ENCODE measurements at places on chromosomes 13 and 19.

DNA sequence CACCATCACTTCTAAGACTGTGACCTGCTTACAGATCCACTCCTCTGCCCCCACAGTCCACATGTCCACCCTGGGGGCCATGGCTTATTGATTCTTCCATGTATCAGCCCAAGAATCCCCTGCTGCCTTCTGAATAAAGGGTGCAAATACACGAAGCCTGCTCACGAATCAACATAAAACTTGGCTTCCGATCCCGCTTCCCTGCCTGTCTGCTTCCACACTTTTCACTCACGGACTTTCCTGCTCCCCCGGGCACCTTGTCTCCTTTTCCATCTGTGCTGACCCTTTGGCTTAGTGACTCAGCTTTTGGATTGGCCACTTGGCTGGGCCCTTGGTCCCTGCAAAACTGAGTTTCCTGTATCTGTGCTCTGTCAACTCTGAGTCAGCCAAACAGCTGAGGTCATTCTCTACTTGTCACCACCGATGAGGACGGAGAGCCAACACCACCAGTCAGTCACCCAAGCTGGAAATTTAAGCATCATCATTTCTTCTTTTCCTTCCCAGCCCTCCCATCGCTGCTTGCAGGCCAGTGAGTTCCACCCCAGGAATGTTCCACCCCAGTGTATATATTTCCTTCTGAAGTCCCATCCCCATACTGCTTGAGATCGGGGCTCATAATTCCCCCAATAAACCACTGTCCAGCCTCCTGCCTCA, 11.4 kb upstream of the USP12 start:
- DNase-seq: no peak

DNA sequence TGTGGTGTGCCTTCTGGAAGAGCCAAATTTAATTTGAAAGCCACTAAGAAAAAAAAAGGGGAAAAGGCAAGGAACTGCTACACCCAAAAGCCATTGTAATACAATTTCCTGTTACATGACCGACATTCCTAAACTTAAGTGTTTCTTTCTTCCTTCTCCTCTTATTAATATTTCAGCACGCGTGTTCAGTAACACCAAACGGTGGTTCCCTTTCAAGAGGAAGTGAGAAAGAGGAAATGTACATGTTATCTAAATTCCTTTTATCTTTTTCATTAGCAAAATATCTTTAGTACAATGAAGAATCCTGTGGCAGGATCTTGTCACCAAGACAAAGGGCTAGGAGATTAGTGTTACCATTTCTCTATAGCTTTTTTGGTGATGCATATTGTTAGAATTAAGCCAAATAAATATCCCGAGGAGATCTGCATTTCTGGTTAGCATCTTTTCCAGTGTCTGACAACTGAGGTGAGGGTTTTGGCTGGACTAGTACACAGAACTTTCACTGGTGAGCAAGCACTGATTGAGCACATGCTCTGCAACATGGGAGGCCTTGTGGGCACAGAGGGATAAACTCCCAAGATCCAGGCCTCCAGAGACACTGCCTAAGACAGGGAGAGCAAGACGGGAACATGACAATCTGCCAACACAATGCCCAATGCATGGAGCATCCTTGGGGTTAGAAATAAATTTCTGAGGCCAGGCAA, 22.1 kb downstream of the LATS2 start:
- DNase-seq: no peak

GRCh38 chr19:52176574-52176973, 5.2 kb upstream of the ZNF836 start:
- DNase-seq: no peak

GRCh38 chr13:40275636-40276035, 390.8 kb downstream of the FOXO1 start:
- no peak for DNase-seq

DNA sequence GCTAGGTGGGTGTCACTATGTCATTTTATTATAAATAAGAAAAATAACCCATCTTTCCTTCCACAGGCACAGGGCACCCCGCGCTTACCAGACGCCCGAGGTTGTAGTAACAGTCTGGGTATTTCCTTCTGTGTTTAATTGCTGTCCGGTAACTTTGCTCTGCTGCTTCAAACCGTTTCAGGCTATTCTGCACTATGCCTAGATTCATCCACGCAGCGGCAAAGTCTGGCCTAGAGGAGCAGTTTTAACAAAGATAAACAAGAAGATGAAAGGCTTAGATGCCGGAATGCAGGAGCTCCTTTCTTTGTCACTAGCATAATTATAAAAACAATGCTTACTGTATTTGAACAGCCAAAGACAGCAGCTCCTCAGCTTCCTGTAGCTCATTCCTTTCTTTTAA, 36.9 kb upstream of the GGACT start:
- DNase-seq: no peak

DNA sequence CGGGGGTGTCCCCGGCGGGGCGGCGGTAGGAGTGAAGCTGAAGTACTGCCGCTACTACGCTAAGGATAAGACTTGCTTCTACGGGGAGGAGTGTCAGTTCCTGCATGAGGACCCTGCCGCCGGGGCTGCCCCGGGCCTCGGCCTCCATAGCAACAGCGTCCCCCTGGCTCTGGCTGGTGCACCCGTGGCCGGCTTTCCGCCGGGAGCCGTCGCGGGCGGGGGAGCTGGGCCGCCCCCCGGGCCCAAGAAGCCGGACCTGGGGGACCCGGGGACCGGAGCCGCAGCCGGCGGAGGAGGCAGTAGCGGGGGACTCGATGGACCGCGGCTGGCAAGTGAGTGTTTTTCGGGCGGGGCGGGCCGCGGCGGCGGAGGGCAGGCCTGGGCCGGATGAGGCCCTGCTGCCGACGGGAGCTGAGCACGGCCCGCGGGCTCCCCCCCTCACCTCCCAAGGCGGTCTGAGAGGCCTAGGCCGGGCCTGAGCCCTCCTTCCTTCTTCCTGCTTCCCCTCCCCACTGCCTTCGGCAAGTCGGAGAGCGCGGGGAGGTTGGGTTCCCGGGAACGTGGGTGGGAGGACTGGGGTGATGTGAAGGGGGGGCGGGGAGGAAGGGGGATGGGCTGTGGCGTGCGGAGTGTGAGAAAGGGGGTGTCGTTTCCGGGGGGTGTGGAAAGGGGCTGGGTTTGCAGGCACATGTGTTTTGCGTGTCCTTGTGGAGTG, 568 bp downstream of the PAN3 start:
- DNase-seq: peak; percentile 94

- no peak for DNase-seq
Observed at GRCh38 chr19:34124828-34125227, 47.5 kb upstream of the LSM14A start.

- no peak for DNase-seq
Observed at GRCh38 chr19:55336101-55336500, 3.6 kb upstream of the KMT5C start.

GRCh38 chr13:32537580-32538142, 934 bp downstream of the N4BP2L2 start:
- peak; percentile 41 for DNase-seq

DNA sequence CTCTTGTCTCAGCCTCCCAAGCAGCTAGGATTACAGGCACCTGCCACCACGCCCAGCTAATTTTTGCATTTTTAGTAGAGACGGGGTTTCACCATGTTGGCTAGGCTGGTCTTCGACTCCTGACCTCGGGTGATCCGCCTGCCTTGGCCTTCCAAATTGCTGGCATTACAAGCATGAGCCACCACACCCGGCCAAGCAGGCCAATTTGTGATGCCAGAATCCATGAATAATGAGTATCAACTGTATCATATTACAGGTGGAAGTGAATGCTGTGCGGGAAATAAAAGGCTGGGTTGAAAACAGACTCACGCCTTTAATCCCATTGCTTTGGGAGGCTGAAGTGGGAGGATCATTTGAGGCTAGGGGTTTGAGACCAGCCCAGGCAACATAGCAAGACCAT, 3.6 kb upstream of the NFILZ start:
- no peak for DNase-seq

DNA sequence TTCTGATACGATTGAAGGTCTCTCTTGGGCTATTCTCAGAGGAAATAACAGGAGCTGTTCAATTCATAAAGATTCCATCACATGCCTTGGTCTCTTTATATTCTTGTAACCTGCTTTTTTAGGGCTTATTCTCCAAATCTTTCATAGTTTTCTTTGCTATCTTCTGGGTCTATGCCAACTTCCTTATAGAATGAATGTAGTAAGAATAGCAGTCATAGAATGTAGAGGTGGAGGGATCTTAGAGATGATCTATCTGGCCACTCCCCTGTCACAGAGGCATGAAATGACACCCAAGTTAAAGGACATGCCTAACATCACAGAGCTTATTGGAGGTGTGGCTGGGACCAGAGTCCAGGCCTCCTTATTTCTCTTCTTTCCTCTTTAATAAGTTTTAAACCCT, 13.2 kb downstream of the LCP1 start:
- no peak for DNase-seq

GRCh38 chr13:92578358-92578757, 648.2 kb upstream of the GPC6 start:
- no peak for DNase-seq

- no peak for DNase-seq
Observed at GRCh38 chr19:8251025-8251472, 41.9 kb downstream of the CERS4 start.

DNA sequence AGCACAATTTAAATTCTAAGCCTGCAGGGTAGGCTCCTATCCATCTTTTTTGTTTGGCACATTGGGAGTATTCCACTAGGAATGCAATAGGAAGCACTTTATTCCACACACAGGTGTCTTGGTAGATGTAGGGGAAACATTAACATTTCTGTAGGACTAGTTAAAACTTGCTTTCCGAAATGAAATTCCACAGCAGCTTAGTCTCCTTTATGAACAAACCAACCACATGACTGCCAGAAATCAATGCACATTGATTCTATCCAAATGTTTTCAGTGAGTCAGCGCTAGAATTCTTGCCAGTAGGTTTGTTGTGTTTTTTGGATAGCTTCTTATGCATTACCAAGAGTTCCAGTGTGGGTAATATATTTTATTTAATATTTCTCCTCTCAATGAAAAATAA, 207.9 kb upstream of the CSNK1A1L start:
- DNase-seq: no peak

GRCh38 chr13:46339035-46339666, 47.9 kb downstream of the RUBCNL start:
- DNase-seq: no peak

DNA sequence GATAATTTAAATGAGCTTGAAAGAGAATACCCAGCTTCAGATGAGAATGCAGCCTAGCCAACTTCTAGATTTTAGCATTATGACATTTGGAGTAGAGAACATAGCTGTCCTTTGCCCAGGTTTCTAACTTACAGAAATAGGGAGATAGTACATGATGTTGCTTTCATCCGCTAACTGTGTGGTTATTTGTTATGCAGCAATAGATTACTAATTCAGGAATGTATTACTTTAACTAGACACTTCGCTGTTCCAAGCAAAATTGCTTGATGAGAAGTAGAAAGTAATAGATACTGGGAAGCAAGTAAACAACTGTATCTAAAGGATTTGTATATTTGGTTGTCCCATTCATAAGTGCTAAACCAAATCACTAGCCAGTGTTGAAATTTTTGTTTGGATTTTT, 790.9 kb upstream of the PRR20A start:
- DNase-seq: no peak

DNA sequence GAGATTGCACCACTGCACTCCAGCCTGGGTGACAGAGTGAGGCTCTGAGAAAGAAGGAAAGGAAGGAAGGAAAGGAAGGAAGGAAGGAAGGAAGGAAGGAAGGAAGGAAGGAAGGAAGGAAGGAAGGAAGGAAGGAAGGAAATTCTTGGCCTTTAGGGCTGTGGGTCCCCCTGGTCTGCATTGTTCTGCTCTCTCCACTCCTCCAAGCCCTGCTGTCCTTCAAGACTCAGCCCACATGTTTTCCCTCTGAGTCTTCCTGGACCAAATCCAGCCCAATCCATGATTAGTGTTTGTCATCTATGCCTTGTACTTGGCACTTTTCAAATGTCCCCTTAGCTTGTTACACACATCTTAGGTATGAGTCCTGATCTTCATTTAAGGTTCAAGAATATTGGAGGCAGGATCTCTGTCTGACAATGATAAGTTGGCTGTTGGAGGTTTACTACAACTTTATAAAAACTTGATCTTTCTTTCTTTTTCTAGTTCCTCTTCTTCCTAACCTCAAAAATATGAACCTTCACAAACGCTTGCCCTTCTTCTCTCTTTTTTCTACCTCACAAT, 48.8 kb upstream of the INTS6 start:
- no peak for DNase-seq

GRCh38 chr13:20414546-20415305, 110.9 kb downstream of the CRYL1 start:
- no peak for DNase-seq

- no peak for DNase-seq
Observed at GRCh38 chr13:33690354-33690753, 127.6 kb upstream of the RFC3 start.

DNA sequence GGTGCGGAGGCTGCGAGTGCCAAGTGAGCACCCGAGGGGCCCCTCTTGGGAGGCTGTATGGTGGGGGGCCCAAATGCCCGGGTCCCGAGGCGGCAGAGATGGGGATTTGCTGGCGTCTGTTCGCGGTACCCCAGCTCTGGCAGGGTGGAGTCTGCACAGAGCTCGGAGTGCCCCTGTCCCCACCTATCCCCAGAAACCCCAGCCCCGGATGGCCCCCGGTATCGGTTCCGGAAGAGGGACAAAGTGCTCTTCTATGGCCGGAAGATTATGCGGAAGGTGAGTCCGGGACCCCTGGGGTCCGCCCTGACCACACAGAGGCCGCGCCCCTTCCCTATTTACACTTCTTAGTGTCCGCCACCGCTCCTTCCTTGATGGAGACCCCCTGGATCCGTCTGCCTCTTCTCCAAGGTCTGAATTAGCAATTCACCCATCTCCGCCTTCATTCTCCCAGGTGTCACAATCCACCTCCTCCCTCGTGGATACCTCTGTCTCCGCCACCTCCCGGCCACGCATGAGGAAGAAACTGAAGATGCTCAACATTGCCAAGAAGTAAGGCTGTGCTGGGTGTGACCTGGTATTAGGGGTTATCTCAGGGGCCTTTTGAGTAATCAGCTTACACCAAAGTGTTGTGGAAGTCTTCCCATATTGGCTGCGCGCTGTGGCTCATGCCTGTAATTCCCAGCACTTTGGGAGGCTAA, 630 bp downstream of the PNPLA6 start:
- DNase-seq: peak; percentile 43

Data from activated CD8-positive, alpha-beta T cell treated with anti-CD3 and anti-CD28 coated beads, Interleukin-2, amount 10 ng/mL, durations not matched to agents 7 days and 5 days (primary cell).